NB4 (cell line): ENCODE measurements at places on chromosomes 1 and 21.

GRCh38 chr1:21670059-21670881 lies 1.1 kb upstream of the RAP1GAP start:
- DNase-seq, result no peak

DNA sequence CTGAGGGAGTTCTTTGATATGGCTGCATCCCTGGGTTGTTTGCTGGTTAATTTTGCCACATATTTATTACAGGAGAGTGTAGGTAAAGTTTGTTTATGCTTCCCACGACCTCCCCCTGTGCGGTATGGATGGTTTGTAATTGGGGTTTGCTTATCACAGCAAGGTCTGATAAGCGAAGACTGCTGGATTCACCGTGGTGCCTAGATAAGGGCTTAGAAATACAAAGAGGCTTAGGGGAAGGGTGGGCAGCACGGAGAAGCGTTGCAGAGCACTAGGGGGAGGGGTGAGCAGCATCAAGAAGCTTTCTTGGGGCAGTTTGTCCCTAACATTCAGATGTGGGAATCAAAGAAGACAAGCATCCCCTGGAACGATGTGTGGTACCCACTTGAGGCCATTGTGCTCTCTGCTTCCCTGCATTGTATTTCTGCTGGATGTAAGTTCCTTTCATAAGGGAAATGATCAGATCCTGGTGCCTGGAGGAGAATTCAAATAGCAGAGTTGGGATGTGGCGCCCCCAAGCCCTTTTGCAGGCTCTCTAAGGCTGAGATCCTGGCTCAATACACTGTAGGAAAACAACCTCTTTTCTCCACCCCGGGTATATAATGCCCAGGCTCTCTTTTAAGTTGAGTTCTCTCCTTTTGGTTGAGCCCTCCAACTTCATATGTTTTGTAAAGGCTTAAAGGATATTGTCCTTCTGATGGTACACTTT lies 598.1 kb upstream of the ADGRL4 start:
- DNase-seq, result no peak

- DNase-seq, result no peak
Observed at GRCh38 chr1:100234432-100234831, 15.2 kb downstream of the DBT start.

DNA sequence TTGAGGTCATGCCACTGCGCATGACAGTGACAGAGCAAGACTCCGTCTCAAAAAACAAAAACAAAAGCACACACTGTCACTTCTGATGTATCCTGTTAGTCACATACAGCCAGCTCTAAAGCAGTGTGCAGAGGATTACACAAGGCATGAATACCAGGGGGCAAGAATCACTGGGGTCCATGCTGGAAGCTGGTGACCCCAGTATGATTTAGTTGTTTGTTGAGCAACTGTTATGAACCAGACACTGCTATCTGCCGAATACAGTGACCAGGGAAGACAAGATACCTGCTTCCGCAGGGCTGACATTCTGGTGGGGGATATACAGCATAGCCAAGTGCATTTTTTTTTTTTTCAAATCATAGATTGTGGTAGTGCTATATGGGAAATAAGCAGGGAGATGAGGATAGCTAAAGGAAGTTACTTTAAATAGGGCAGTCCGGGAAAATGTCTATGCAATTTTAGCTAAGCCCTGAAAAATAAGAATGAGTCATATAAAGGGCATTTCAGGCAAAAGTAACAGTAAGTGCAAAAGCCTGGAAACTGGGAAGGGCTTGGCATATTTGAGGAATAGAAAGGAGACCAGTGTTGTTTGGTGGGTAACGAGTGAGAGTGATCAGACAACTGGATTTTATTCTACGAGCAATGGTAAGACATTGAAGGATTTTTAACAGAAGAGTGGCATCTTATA lies 69.7 kb downstream of the ADSS2 start:
- no peak for DNase-seq

DNA sequence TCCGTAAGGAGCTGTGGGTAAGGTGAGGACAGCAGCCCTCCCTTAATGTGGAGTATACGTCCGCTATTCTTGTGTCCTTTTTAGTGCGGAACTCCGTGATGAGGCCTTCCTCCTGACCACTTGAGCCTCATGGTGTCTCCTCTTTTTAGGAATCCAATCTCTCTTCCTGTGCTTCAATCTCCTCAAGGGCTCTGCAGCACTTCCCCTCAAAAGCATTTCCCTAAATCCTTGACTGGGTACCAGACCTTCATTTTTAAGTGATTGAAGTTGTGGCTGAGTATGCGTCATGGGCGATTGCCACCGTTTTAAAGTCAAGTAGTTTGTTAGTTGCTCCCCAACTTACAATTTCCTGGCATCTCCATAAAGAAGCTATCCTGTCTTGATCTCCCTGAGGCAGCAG lies 62.8 kb downstream of the SAMSN1 start:
- no peak for DNase-seq

DNA sequence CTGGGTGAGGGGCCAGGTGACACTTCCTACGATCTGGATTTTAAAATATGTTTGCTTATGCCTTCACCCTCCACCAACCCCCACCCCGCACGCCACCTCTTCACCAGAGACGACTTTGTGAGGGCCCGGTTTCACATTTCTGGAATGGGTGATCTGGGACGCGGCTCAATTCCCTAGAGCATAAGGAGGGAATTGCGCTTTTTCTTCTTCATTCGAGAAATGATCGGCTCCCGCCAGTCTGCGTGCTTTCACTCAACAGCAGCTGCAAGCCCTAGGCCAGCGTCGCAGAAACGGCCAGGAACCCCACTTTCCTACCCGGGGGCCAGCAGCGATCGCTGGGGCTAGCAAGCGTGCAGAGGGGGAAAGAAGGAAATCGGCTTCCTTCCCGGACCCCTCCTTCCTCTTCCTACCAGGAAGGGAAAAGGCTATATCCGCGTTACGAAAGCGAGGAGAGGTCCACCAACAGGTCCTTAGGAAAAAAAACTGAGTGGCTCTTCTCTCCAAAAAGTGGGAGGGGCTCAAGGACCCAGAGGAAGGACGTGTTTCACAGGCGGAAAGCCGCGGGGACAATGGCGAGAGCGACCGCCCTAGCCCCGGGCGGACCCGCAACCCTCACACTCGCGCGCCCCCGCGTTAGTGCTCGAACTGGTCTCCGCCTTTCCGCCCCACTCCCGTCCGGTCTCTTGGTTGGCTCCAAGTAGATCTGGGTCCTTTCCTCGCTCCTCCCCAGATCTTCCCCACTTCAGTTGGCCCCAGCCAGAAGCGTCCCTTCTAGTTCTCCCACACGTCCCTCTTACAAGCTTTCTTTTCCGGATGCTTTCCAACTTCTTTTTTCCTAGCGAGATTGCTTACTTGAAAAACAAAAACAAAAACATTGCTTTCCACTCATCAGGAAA lies 1.1 kb upstream of the ADAMTS1 start:
- DNase-seq, result no peak

DNA sequence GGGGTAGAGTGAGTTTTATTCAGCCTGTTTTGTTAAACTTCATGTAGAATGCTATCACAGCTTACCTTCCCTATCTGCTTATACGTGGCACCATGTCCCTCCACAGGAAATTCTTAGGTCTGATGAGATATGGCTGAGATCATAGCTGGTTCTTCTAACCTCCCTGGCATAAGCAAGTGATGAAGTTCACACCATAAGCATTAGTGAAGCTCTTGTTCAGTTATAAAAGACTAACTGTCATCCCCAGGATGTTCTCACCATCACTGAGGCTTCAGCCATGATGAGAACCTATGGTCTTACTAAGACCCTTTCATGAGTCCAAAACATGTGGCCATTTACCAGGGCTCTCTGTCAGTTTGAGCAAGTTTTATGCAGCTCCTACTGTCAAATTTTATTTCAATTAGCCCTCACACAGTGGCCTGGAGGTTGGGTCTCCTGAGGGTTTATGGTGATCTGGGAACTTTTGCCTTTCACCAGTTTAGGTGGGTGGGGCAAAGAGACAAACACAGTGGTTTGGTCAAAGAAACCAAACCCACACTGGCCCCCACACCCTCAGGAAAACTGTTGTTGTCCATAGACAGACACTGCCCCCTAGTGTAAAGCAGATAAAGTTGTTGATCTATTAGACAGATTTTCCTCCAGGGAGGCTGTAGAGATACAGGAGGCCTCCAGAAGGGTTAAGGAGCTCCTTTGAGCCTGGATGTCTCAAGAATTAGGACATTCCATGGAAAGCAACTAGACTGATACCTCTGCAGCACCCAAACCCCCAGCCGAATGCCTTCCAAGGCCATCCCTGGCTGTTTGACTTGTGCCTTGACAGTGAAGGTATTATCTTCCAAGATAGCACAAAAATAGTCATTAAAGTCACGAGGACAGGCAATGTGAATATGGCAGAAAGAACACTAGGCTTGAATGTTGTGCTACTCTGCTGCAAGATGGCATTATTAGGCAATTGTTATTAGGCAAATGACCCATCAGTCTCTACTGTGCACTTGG lies 5.0 kb downstream of the SLC22A15 start:
- DNase-seq, result peak; percentile 89

- no peak for DNase-seq
Observed at GRCh38 chr1:53627031-53627430, 111.9 kb downstream of the GLIS1 start.

DNA sequence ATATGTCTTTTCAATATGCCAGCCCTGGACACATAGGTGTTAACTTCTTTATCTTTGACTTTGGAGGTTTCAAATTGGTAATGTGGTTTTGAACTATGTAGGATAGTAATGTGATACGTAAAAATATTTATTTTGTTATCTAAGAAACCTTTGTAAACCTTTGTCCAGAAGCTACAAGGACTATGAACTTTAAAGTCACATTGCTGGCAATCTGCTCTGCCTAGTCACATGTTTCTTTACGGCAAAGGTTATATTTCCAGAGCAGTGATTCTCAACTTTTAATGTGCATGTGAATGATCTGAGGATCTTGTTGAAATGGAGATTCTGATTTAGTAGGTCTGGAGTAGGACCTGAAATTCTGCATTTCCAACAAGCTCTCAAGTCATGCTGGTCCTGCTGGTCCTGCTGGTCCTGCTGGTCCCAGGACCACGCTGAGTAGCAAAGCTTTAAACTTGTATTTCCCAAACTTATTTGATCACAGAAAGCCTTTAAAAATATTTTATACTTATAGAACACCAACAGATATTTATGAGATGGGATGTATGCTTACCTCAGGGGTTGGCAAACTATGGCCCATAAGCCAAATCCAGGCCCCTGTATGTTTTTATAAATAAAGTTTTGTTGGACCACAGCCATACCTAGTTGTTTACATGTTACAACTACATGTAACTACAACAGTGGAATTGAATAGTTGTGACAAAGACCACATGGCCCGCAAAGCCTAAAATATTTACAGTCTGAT lies 57.9 kb upstream of the QSOX1 start:
- DNase-seq, result no peak

GRCh38 chr1:157272729-157273524 lies 134.7 kb upstream of the ETV3 start:
- no peak for DNase-seq

DNA sequence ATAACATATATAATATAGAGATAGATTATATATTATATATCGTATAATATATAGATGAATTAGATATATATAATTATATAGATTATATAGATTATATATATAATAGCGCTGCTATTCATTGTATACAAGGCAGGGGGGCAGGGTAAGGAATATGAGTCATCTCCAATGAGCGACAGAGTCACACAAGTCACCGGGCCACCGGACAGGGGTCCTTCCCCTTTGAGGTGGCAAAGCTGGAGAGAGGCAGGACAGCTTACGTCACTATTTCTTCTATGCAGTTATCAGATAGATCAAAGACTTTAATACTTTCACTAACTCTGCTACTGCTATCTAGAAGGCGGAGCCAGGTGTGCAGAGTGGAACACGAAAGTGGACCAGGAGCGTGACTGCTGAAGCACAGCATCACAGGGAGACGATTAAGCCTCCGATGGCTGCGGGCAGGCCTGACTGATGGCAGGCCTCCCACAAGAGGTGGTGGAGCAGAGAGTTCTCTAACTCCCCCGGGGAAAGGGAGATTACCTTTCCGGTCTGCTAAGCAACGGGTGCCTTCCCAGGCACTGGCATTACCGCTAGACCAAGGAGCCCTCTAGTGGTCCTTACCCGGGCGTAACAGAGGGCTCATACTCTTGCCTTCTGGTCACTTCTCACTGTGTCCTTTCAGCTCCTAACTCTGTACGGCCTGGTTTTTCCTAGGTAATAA lies 2154.7 kb downstream of the MRPL39 start:
- peak; percentile 12 for DNase-seq

GRCh38 chr1:219788091-219788490 lies 140.3 kb downstream of the SLC30A10 start:
- no peak for DNase-seq

DNA sequence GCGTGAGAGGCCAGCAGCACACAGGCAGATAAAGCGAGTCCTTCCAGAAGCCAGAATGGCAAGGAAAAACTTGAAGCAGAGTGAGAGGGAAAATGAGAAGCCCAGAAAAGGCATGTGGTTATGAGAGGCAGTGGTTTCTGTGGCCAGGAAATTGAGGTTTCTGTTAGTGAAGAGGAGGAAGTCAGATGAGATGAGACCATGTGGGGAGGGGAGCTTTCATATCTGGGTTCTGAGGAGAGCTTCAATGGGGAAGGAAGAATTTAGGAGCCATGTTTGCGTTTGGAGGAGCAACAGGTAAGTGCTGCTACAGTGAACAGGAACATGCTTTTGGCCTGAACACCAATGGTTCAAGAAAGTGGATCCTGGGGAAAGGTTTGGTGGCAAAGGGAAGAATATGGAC lies 6.1 kb upstream of the CD1A start:
- DNase-seq, result peak; percentile 92

- DNase-seq, result no peak
Observed at GRCh38 chr1:208071435-208072031, 160.6 kb upstream of the CD34 start.

GRCh38 chr1:9760824-9761223 lies 62.9 kb downstream of the CLSTN1 start:
- peak; percentile 25 for DNase-seq

- DNase-seq, result no peak
Observed at GRCh38 chr1:222950892-222951291, 136.1 kb downstream of the DISP1 start.

DNA sequence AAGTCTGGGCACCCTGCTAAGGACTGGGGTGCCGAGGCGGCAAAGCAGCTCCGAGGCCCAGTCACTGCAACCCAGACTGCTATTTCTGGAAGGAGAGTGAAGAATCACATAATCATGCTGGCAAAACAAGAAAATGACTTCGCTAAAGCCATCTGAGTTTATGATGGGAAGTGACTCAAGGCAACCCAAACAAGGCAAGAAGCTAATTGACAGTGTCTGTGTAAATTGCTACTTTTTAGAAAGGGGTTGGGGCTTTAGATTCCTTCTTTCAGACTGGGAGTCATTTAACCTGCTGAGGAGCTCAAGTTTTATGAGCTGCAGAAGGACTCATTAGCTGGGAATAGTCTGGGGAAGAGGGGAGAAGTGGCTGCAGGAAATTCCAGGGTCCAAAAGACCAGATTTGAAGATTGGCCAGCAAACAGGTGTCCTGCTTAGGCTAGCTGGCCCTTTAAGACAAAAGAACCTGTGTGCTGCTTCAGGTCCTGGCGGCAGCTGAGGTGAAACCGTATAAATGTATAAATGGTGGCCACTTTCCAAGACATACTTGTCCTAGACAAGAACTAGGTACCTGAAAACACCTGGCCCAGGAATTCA lies 28.1 kb downstream of the TSHB start:
- DNase-seq, result no peak

- no peak for DNase-seq
Observed at GRCh38 chr1:197660389-197660788, 114.9 kb downstream of the DENND1B start.
